Activated CD4-positive, alpha-beta T cell treated with anti-CD3 and anti-CD28 coated beads, Interleukin-2, Interleukin-4, amounts not matched to agents 100 ng/mL and 50 ng/mL, durations not matched to agents 16 hours and 8 hours (primary cell): ENCODE measurements at places on chromosomes 6 and 20.

DNA sequence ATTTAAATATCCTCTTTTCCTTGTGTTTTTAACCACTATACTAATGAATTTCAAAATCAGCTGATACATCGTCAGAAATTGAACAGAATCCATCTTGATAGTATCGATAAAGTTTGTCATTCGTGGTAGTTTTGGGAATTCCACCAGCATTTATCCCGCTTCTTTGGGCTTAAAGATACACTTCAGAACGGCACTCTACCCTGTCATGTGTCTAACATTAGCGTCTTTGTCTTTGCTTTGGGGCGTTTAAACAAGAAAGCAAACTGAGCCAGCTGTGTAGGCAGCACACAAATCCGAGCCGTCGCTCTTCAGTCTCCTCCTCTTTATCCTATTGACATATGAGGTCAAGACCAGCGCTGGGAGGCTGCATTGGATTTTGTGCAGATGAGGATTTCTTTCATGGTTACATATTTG lies 27.5 kb upstream of the NHSL1 start:
- no peak for DNase-seq

GRCh38 chr6:10271982-10272381 lies 142.9 kb downstream of the TFAP2A start:
- no peak for DNase-seq

GRCh38 chr20:34825530-34826362 lies at the start of gene NCOA6:
Gene NCOA6 (minus strand): TSS chr20:34825651. CDS start chr20:34782355, 43,296 bp downstream.
- DNase-seq = peak; percentile 85

- no peak for DNase-seq
These were observed 617.6 kb downstream of the COL12A1 start for GRCh38 chr6:74588094-74588832.

- no peak for DNase-seq
These were observed 89.1 kb downstream of the PHF3 start for GRCh38 chr6:63724721-63725120.

DNA sequence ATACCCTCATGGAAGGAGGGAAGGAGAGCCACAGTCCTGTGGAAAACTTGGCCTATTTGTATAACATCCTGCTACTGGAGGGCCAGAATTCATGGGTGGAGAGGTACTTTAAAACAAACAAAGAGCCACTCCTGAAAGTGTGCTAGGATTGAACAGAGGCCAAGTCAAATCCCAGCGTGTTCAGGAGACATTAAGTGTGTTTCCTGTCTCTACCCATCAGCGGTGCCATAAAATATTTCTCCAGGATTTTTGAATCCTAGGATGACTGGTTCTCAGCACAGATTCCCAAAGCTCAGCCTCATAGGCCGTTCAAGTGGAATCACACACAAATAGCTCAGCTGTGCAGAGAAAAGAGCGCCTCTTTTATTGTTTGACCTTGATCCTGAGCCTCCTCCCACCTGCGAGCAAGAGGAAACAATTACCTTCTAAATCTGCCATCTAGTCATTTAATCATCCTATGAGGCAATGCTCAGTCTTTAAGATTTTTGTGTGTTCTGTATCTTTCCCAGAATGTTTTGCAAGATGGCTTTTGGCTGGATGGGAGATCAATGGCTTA lies 31.8 kb upstream of the RALGAPA2 start:
- DNase-seq = no peak

DNA sequence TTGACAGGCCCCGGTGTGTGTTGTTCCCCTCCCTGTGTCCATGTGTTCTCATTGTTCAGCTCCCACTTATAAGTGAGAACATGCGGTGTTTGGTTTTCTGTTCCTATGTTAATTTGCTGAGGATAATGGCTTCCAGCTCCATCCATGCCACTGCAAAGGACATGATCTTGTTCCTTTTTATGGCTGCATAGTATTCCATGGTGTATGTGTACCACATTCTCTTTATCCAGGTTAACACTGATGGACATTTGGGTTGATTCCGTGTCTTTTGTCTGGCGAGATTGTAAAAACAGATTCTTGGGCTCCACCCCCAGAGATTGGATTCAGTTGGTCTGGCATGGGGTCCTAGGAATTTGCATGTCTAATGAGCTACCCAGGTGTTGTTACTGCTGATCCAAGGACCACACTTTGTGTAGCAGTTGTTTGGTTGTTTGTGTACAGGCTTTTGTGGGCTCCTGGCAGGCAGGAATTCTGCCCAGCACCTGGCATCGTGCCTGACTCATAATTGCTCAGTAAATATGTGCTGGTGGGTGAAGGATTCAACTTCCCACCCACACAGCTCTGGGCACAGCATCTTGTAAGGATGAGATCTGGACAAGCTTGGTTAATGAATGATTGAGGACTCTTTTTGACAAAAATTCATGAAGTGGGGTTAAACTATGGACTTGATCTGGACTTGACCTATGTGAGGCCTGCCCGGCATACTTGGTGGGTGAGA lies 5.2 kb downstream of the TOX2 start:
- no peak for DNase-seq

GRCh38 chr6:128482642-128483041 lies 37.8 kb downstream of the PTPRK start:
- DNase-seq = no peak

DNA sequence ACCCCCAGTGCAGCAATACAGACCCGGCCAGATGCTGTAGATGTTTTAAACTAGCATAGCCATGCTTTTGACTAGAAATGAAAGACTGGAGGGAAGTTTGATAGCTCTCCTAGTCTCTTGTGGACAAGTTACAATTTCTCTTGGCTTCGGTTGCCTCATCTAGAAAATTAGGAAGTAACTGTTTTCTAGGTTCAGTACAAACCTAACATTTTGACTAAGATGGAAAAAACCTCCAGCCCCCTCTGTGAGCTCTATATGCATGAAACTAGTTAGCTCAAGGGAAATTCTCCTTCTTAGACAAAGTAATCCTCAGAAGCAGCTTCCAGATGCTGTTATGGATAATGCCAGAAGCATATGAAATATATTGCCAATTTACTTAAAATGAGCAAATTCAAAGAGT lies 86.6 kb downstream of the RNF144B start:
- DNase-seq = no peak

GRCh38 chr6:28105245-28105639 lies 19.2 kb upstream of the ZSCAN16 start:
- no peak for DNase-seq

DNA sequence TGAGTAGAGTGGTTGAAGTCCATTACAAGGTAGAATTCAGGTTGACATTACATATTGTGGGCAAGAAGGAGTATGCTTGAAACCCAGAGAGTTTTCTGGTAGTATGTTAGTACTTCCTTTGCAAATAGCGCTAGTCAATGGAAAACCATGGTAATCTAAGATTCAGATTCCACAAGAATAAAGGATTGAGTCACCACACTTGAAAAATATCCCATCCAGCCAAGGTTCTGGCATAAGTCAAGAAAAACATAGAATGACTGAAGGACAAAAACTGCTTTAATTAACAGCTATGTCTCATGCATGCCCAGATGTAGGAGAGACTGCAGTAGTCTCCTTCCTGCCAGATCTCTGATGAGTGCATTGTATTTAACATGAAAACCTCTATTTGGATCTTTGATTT lies 469.8 kb downstream of the BMP2 start:
- DNase-seq = no peak

DNA sequence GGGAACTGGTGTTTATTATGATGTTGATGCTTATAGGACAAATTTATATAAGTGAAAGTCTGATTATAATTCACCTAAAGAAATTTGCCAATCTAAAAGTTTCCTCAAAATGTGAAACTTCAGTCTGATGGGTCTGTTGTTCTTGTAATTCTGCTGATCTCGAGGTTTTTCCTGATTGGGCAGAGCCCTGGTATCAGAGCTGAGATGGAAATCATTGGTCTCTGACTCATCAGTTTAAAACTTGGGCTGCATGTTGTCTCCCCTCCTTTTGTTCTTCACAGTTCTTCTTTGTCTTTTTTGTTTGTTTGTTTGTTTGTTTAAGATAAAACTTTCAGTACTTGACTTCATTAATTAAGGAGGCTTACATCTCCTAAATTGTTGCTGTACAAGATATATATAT lies 5.9 kb downstream of the SMAP1 start:
- peak; percentile 19 for DNase-seq

- DNase-seq = no peak
These were observed 96.4 kb upstream of the TAB2 start for GRCh38 chr6:149220882-149221773.

GRCh38 chr20:50992733-50993457 lies 30.0 kb downstream of the KCNG1 start:
- peak; percentile 75 for DNase-seq

DNA sequence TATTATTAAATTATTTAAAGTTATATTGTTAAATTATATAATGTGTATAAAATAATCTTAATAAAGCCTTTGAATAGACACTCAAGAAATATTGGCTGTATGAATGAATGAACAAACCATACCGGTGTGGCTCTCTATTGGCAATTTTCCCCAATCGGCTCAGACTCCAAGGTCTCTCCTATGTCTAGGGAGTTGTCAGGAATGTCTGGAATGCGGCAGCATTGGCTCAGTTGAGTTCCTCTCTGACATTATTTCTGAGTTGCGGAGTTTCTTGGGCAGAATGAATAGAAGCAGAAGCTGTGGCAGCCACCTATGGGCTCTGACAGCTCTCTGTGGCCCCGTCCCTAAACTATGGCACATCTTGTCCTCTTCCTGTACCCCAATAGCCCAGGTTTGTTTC lies 111.0 kb downstream of the SOBP start:
- DNase-seq = no peak

GRCh38 chr6:3849681-3850450 lies 693 bp downstream of the FAM50B start:
- DNase-seq = no peak

- no peak for DNase-seq
These were observed 136.4 kb upstream of the JARID2 start for GRCh38 chr6:15109338-15110090.

DNA sequence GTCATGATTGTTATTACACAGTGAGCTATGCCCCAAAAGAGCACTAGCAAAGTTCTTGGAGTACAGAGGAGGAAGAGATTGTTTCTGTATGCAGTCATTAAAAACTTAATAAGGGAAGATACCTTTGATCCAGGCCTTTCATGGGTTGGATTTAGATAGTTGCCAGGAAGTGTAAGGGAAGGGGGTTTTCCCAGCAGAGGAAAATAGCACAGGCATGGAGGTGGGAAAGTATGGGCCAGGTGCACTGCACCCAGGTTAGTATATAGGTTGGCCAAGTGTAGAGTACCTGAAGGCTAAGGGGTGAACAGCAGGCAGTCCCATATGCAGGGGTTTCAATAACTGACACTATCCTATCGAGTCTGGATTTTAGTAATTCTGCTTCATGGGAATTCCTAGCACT lies 101.4 kb downstream of the SOBP start:
- no peak for DNase-seq

GRCh38 chr6:14189074-14189473 lies 71.5 kb downstream of the CD83 start:
- DNase-seq = no peak

DNA sequence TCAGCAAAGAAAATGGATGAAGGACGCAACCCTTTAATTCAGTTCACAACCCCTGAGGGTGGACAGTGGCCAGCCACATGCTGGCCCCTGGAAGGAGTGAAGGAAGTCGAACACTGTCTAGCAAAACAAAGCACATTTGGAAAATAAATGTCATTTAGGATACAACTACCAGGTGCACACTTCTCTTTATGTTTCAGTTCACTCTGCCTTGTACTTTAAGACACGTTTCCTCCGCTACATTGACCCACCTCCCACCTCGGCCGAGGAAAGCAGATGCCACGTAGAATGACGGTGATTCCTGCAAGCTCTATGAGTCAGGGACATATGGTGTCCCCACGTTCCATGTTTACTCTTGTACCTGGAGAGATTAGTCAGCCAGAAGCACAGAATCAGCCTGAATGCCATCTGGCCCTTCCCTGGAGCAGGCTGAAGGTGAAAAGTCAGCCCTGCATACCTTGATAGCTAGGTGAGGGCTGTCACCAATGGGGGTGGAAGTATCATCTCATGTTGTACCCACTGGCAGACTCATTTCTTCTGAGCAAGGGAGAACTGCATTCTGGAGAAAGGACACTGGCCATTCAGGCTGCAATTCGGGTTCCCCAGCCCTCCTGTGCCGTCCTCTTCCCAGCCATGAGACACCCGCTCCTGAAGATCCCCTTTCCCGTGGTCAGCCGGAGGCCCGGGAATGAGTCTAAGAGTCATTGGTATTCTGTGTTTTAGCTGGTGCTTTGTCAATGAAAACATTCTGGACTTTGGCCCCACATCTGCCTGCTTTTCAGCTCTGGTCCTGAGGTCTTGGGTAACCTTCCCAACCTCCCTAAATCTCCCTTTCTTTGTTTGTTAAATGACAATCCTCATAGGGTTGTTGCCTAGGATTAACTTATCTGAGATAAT lies 60.6 kb downstream of the FOXA2 start:
- no peak for DNase-seq

DNA sequence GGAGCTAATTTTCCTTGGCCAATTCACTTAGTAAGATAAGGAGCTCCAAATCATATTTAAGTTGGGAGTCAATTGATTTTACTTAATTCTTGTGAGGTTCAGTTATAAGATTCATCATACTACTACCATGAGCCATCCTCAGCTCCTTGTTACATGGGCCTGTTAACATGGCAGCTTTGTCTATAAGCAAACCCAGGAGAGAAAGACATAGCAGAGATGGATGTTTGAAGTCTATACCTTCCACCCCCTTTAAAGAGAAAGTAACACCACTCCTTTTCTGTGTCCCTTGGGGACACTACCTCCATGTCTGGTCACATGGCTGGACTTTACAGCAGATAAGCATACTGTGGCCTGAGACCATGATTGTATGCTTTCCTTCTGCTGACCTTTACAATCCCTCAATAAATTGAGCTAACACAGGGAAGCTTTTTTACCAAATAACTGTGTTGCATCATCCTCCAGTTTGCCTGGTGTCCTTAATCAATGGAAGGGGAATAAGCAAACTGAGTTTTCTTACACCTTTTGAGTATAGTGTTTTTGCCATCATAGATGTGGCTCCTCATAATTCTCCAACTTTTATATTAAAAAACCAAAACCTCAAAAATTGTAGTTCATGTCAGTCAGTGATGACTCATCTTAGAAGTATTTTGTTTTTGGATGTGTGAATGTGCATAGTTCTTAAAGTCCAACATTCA lies 9.8 kb upstream of the ZNFX1 start:
- DNase-seq = peak; percentile 23

- DNase-seq = no peak
These were observed 18.0 kb downstream of the PRPH2 start for GRCh38 chr6:42704251-42704936.

DNA sequence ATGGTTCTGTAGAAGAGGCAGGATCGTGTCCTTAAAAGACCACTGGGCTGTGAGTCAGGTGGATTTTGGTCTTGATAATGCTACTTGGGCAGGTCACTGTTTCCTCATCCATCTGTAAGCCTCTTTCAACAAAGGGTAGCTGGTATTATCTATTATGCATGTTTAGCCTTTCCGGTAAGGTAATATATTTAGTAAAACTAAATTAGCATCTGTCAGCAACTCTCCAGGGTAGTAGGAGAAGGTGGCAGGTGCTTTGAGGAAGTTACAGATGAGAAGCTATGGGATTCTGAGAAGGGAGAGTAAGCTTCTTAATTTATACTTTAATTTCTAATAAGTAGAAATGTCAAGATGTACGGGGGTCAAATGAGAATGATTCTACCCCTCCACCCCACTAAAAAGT lies 86.9 kb upstream of the TGM3 start:
- no peak for DNase-seq

GRCh38 chr6:106377061-106377540 lies 16.6 kb downstream of the CRYBG1 start:
- DNase-seq = no peak
